ENCODE measurements at places on chromosomes 1 and 21.

DNA sequence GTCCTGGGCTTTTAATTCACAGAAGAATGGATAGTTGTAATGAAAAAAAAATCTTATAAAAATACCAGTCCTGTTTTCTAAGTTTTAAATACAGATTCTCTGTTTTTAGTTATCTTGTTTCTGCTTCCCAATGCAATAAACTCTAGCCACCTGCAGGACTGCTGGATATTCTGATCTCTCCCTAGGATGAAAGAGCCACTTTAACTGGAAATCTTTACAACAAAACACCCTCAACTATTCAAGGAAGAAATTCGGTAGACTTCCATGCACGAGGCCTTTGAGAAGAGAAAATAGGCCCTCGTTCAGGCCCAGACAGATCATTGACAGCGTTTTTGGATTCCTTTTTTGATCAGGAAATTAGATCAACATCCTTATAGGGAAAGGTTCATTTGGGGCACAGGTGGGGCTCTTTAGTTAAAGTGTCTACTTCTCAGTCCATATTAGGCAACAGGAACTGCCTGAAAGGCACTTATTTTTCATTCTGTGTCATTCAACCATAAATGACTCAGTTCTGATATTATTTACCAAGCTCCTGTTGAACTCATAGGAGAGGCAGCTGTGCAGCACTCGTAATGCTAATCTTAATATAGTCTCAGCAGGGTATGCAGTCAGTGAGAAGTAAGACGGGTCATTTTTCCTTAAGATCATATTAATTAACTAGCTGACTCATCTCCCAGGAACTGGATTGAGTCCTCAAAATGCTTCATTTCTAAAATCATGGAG lies 71.1 kb upstream of the ERRFI1 start:
- no peak for DNase-seq

GRCh38 chr1:205074513-205074912 lies 9.7 kb downstream of the TMEM81 start:
- no peak for DNase-seq

GRCh38 chr1:179806333-179806732 lies 63.2 kb downstream of the FAM163A start:
- DNase-seq = no peak

DNA sequence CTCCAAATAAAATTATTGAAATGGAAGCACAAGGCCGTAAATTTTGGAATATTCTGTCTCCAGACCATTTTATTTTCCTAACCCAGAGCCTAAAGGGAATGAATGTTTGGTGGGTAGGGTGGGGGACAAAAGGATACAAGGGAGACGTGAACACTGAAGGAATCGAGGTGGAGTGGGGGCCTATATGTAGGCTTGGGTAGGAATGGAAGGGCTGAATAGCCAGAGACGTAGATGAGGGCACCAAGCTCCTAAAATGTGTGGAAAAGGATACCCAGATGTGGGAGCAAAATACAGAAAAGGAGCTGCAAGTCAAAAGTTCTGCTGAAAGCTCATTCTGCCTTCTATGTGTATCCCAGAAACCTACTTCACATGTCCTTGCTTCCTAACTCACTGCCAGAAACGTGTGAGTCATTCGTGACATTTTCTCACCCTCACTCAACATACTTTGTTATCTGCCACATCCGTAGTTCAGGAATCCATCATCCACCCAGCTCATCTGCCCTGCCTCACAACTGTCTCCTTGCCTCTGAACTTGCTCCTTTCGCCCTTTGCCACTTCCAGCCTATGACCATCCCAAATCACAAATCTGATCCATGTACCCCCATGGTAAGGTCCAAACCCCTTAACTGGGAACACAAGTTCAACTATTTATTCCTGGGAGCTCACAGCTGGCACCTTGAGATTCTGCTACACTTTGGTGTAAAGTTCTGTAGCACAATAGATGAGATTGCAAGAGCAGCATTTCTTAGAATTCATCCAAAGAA lies 84.1 kb upstream of the PRDX6 start:
- DNase-seq = no peak

GRCh38 chr1:204296431-204296988 lies 63.2 kb downstream of the PLEKHA6 start:
- no peak for DNase-seq

DNA sequence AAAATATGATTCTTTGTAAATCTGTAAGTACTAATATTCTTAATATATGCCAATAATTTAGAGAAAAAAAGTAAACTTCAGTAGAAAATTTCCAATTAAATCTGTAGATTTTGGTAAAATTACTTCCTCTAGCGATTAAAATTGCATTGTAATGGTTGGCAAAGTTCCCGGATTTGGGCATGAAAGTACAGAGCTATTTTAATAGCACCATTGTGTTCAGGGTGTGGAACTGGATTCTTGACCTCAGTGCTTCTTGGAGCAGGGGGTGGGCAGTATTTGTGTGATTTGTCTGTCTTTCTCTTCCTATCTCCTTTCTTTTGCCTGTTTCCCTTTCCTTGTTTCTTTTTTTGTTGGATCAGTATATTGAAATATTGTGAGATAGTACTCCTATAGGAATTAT lies 72.1 kb downstream of the DNM3 start:
- DNase-seq = no peak

- no peak for DNase-seq
Measured at GRCh38 chr21:14403681-14404318, 20.9 kb upstream of the HSPA13 start.

DNA sequence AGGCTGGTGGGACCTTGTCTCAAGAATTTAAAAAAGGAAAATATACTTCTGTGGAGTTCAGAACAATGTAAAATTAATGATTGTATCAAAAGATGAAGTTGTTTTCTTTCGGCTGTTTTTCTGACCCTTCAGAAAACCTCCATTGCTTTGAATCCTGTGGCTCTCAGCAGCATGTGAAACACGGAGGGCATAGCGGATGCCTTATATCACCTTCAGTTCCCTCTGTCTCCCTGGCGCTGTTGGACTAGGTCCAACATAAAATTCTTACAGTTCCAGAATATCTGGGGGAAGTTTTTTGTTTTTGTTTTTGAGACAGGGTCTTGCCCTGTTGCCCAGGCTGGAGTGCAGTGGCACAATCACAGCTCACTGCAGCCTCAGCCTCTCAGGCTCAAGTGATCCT lies 7.4 kb downstream of the ZBTB8A start:
- no peak for DNase-seq

DNA sequence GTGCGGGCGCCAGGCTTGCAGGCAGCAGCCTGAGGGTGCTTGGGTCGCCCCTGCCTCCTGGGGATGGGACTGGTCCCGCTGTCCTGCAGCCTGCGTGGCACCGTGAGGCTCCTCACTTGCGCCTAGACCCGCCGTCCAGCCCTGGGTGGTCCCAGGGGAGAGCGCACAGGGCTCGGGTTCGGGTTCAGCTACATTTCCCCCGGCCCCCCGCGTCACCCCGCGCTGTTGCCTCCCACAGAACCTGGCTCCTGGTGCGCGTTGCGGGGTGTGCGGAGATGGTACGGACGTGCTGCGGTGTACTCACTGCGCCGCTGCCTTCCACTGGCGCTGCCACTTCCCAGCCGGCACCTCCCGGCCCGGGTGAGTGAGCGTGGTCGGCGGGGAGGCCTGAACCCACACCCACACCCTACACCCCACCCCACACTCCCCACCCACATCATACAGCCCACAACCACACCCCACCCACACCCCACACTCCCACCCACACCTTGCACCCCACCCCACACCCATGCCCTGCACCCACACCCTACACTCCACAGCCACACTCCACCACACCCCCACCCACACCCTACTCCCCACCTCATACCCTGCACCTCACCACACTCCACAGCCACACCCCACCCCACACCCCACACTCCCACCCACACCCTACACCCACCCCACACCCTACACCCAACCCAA lies 6.2 kb upstream of the PFKL start:
- no peak for DNase-seq

GRCh38 chr1:87739704-87740103 lies 411.0 kb downstream of the LMO4 start:
- DNase-seq = no peak

GRCh38 chr1:95309031-95309471 lies 75.0 kb downstream of the RWDD3 start:
- no peak for DNase-seq

DNA sequence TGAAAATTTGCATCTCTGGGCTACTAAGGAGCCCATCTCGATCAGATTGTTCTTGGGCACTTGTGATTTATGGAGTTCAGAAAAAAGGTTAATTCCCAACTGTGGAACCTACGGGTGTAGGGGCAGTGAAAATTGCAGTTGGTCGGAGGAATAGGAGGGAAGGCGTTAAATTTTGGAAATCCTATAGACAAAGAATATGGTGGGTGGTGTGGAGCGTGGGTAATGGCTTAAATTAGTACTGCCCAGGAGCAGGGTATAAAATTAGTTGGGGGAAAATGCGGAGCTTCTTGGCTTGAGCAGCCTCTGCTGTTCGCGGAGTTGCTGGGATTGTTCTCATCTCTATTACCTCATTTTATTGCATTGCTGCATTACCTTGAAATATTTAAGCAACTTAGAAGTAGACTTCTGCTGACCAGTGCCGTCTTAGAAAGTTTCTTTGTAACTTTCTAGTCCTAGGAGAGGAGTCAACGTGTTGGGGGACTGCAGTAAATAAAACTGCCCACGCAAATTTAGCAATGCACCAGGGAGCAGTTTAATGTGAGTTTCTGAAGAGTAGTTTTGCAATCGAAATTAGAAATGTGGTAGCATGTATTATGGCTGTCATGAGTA lies 514 bp downstream of the S1PR1 start:
- DNase-seq = no peak

- DNase-seq = no peak
Measured at GRCh38 chr21:37155186-37155585, 82.1 kb downstream of the TTC3 start.

DNA sequence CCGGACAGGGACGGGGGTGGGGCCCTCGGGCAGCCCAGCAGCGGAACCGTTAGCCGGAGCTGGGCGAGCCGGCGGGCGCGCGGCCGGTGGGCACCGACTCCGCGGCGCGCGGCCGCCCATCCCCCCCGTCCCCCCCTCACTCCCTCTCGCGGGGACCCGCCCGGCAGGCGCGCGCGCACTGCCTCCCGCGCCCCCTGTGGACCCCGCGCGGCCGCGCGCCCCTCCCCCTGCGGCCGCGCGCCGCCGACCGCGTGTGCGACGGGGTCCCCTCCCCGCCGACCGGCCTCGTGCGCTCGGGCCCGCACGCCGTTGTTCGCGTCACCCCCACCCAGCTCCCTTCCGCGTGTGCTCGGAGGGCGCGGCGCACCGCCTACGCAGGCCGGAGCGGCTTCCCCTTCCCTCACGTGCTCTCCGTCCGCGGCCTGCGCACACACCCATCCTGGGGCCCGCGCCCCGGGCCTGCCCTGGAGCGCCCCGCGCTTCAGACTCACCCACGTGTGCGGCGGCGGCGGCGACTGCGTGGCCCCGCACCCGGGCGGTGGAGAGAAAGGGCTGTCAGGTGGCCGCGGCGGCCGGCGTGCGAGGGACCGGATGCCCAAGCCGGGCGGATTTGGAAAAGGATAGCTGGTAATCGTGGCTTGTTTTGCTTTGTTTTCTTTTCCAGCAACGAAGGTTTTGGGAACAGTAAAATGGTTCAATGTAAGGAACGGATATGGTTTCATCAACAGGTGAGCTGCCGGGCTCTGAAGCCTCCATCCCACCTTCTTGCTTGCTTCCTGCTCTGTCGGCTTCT lies 717 bp downstream of the YBX1 start:
- DNase-seq = peak; percentile 62

GRCh38 chr1:225945564-225945963 lies 4.5 kb upstream of the LEFTY2 start:
- no peak for DNase-seq

- no peak for DNase-seq
Measured at GRCh38 chr1:91603409-91603808, 102.8 kb downstream of the CDC7 start.

DNA sequence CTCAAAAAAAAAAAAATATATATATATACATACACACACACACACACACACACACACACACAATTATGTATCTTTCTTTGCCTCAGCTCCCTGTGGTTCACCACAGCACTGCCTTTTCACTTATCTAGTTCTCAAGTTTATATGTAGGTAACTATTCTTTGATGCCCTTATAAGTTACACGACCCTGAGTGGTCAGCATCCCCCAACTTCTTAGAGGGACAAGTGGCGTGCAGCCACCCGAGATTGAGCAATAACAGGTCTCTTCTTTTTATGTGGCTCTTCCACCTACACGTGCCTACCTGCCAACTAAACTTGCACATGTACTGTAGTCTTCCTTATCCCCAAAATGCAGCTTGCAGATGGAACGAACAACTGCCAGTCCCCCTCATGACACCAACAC lies 120.8 kb downstream of the GABPA start:
- no peak for DNase-seq

DNA sequence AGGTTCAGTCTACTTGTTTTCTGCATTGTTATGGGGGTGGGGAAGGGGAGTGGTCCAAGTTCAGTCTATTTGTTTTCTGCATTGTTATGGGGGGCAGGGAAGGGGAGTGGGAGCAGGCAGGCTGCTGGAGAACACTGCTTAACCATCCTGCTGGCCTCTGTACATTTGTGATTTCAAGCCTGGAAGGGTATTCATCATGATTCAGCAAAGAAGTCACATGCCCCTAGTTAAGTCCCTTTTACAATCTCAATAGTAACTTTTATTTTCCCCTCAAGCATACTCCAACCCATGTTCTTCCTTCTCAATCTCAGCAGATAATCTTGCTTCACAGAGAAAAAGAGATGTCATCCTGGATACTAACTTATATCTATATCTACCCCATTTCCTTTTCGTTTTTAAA lies 7.9 kb downstream of the LYST start:
- DNase-seq = no peak

DNA sequence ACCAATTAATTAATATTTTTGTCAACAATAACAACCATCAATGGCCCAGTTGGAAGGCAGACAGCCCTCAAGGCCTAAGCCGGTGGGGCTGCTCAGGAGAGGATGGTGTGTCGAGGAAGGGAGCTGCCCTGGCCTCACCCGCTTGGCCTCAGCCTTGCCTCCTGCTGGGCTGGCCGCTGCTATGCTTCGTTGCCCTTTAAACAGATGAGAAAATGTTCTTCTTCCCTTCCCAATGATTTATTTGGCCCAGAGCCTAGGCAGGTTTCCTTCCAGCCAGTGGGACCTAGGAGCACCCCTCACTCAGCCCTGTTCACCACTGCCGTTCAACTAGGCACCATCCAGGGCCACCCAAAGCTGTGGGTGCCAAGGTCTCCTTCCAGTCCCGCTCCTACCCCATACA lies 3.1 kb upstream of the ADGRB2 start:
- DNase-seq = no peak
